ENCODE measurements at places on chromosomes 2 and 18.

- no peak for DNase-seq
Observed at GRCh38 chr18:35406666-35407065, 29.5 kb upstream of the ZNF396 start.

DNA sequence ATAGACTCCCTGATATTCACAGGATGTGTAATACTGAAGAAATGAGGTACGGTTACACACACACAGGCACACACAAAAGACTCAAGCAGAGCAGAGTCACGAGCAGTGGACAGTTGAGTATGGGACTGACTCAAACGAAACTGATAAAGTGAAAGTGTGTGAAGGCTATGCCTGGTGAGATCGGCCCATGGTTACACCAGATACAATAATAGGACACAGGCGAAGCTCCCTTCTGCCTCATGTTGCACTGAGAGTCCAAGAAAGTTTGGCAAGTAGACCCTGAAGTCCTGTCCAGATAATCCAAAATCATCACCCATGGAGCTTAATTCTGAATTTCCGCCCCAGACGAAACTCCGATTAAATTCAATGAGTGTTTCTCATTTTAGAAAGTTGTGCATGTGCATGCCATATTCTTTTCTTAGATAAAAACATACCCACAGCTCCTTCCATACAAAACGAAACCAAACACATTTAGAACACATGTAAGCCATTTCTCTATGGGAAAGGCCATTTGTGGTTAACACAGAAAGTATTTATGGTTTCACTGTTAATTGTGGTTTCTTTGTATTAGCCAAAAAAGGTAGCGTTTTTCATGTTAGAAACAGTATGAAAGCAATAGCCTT, 567.6 kb downstream of the PLCL1 start:
- DNase-seq: no peak

- no peak for DNase-seq
Observed at GRCh38 chr18:6807515-6808257, 78.2 kb downstream of the ARHGAP28 start.

DNA sequence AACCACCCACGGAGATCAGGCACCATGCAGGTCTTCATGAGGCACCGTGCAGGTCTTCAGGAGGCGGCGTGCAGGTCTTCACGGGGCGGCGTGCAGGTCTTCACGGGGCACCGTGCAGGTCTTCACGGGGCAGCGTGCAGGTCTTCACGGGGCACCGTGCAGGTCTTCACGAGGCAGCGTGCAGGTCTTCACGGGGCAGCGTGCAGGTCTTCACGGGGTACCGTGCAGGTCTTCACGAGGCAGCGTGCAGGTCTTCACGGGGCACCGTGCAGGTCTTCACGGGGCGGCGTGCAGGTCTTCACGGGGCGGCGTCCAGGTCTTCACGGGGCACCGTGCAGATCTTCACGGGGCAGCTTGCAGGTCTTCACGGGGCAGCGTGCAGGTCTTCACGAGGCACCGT, 350.4 kb upstream of the PKDCC start:
- DNase-seq: no peak

GRCh38 chr18:7945882-7946281, 378.8 kb downstream of the PTPRM start:
- DNase-seq: no peak

- no peak for DNase-seq
Observed at GRCh38 chr2:21276163-21276562, 152.4 kb downstream of the TDRD15 start.

GRCh38 chr18:79582978-79583377, 96.6 kb upstream of the CTDP1 start:
- no peak for DNase-seq

- DNase-seq: no peak
Observed at GRCh38 chr18:79738041-79738461, 58.4 kb downstream of the CTDP1 start.

DNA sequence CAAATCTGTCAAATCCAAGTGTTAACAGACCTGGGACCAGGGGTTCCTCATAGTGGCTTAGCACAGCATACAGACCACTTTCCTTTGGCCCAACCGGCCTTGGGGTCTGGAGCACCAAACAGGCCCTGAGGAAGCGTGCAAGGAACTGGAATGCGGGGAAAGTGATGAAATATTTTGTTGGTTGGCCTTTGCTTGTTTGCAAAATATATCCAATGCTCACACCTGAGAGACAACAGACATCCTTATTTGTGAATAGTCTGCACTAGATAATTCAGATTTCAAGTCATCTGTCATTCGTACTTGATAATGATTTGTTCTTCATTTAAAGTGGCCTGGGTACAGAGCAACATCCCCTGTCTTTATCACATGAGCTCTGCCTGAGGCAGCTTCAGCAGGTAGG, 43.5 kb downstream of the ABCG8 start:
- no peak for DNase-seq

DNA sequence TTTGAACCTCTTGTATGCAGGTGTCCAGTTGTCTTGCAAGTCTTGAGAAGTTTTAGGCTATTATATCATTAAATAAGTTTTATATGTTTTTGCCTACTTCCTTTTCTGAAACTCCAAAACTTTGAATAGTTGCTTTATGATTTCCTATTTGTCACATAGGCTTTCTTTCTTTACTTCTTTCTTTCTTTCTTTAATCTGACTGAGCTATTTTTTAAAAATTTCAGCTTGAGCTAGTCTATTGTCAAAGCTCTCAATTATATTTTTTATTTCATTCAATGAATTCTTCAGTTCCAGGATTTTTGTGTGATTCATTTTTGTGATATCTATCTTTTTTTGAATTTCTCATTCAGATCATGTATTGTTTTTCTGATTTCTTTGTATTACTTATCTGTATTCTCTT, 102.1 kb upstream of the TMEM178A start:
- DNase-seq: no peak

DNA sequence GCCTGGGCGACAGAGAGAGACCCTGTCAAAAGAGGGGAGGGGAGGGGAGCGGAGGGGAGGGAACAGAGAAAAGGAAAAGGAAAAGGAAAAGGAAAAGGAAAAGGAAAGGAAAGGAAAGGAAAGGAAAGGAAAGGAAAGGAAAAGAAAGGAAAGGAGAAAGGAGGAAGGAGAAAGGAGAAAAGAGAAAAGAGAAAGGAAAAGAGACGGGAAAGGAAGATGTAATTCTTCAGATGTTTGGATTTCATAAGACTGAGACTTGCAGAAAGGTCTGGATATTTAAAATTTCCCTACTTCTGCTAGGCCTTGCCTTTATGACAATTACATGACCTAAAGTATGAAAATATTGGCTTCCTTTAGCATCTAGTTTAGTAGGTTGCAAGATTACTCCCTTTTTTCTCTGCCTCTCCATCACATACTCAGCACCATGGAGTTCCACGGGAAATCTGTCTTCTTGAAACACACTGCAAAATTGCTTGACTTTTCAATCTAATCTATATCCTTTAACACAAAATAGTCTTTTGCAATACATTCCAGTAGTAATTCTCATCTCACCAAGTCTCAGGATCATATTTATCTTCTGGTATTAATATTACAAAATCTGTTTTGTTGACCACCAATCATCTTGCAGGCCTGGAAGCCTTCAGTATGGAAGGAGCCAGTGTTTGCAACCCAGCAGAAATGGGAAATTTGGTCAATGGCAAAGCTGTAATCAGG, 383.5 kb downstream of the ZEB2 start:
- no peak for DNase-seq

GRCh38 chr2:18803141-18803939, 214.0 kb upstream of the NT5C1B start:
- no peak for DNase-seq

- no peak for DNase-seq
Observed at GRCh38 chr2:129765326-129765677, 214.2 kb upstream of the RAB6C start.
